ENCODE measurements at places on chromosomes 12 and 14.

DNA sequence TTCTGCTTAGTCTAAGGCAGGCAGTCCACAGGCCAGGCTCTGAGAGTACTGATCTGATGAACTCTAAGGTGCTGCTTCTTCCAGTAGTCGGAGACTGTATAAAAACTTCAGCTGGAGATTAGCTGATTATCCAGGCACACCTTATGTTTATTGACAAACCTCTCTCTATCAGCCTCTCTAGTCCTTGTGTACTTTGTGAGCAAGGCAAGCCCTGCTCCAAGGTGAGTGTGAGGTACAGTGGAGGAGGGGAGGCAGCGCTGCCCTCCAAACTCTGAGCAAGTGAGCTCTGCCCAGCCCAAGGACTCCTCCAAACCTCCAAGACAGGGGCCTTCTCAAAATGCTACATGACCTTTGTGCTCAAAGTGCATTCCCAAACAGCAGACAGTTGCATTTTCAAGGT lies 95.9 kb upstream of the CDKN3 start:
- DNase-seq, result no peak

DNA sequence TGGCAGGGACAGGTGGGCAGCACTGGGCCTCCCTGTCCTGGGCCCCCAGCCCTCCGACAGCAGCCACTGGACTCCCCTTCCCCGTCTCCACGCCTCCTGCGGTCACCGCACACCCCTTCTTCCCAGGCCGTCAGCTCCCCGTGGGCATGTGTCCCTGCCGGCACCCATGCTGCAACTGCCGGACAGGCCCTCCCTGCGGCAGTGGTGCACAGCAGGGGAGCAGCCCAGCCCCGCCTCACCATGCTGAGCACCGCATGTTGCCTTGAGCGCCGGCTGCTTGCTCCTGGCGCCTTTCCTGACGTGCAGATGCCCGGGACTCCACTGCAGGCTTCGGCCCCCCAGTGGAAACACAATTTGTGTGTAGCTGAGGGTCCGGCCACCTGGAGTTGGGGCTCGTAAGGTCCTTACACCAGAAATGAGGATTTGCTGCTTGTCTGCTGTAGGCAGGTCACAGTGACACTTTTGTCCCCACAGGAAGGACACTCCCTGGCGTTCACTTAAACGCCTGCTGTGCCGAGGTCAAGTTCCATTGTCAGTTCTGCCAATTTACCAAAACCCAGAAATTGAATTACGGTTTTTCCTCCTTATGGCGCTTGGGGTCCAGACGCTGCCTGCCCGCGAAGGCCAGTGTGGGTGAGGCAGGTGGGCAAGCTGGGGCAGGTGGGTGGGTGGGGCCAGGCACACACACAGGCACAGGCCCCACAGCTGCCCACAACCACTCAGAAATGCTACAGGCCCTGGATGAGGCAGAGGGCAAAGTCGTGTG lies 28.2 kb upstream of the MMP17 start:
- no peak for DNase-seq

DNA sequence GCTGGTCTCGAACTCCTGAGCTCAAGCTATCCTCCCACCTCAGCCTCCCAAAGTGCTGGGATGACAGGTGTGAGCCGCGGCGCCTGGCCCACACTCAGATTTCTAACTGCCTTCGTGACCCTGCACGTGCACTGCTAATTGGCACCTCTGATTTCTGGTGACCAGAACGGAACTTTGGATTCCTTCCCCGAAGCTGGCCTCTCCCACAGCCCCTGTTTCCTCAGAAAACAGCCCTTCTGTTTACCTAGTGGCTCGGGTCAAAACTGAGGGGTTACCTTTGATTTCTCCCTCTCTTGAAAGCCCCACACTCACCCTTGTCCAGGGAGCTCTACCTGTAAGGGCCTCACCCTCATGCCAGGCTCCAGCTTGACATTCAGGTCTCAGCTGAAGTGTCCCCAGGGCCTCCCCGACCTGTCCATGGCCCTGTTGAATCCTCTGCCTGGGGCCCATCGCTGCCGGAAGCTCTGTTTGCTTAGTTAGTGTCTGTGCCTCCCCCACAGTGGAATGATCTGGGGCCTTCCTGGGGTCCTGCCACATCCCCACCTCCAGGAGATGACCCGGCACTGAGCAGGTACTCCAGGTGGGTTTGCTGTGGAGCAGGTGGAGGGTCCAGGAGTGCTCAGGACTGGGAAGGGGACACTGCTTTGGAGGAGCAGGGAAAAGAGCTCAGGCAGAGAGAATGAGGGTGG lies 24.4 kb upstream of the FAM181A start:
- peak; percentile 48 for DNase-seq

DNA sequence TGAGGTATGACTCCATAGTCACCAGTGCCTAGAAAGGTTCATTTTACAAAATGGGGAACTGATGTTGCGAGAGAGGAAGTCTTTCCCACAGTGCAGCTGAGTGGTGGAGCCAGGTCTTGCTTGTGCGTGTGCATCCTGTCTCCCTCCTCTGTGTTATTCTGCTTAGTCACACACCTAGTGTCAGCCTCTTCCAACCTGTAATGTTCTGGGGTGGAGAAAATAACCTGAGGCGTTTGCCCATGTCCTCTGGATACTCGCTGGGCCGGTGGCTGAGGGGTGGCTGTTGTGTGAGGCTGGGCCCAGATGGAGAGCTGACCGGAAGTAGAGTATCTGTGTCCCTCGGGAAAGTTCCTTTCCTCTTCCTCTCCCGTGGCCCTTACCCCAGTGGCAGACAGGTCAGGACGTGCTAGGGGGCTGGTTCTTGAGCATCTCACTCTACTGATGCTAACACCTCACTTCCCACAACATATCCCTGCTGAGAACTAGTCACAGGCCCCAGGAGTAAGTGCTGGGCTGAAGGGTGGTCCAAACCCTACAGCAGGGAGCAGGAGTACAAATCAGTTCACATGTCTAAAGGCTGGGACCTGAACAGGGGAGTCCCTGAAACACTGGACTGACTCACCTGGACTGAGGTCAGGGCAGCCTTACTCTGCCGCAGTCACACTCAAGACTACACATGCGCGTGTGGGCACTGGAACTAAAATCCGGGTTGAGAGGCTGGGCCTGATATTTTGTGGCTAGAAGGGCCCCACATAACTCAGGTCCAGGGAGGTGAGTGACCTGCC lies 7.0 kb downstream of the MLF2 start:
- no peak for DNase-seq

DNA sequence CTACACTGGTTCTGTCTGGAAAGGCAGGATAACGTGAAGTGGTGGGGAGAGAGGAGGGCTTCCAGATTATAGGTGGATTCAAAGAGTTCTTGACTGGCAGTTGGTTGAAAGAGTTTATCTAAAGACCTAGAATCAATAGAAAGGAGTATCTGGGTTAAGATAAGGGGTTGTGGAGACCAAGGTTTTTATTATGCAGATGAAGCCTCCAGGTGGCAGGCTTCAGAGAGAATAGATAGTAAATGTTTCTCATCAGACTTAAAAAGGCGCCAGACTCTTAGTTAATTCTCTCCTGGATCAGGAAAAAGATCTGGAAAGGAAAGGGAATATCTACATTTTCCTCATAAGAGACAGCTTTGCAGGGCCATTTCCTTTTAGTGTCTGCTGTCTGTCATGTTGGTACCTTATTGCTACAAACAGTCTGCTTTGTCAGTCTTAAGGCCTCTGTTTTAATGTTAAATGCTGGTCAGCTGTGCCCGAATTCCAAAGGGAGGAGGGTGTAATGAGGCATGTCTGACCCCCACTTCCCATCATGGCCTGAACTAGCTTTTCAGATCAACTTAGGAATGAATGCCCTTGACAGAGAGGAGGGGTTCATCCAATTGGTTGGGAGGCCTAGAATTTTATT lies 401.3 kb downstream of the FUT8 start:
- DNase-seq, result no peak

DNA sequence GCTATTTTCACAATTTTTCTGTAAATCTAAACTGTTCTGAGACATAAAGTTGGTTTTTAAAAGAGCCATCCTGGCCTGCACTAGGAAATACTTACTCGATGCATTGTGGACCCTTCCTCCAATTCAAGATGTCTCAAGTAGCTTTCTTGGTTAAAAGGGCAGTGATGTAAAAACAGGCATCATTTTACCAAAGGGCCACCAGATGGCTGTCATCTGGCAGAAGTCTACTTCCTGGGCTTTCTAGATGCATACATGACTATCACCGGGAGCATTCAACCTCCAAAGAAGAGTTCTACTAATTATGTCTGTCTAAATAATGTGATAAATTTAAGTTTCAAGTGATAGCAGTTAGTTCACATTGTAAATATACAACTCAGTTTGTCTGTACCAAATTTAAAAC lies 96.8 kb upstream of the FRMD6 start:
- no peak for DNase-seq

Measured in tibial artery (tissue), 4 donors.